ENCODE measurements at places on chromosomes 6 and 20. TPM values are rescaled to one million over a fixed set of nuclear protein-coding genes. Genes with fewer than 3 reads are reported as not detected.

DNA sequence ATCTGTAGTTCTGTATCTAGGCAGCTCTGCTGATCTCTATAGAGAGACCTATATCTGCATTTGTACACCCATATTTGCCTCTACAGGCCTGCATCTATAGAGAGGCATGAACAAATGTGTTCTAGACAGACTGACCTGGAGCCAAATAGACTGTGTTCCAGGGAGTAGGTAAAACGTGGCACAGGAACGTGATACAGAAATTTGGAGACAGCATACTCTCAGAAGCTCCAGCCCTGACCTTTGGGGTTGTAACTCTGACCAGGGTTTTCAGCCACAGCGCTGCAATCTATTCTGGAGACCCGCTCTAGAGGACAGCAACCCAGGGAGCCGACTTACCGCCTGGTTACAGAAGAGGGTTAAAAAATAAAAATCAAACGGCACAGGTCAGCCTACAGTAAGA lies 983 bp downstream of the RBBP9 start:
- no peaks in the 10 kb centered on the region for H3K27me3 ChIP-seq
- peak overlapping the region; percentile 95 for H3K4me3 ChIP-seq
- H3K36me3 ChIP-seq, result peaks cover 2% of the 10 kb centered on the region
- peaks cover 8% of the 10 kb centered on the region for H3K4me1 ChIP-seq
- peak overlapping the region; percentile 84 for H3K27ac ChIP-seq

- no peaks in the 10 kb centered on the region for H3K36me3 ChIP-seq
- H3K4me3 ChIP-seq, result no peak overlapping the region
- H3K27ac ChIP-seq, result no peak overlapping the region
- no peaks in the 10 kb centered on the region for H3K27me3 ChIP-seq
These were observed 231.2 kb upstream of the ZFP64 start for GRCh38 chr20:52422574-52423336.

DNA sequence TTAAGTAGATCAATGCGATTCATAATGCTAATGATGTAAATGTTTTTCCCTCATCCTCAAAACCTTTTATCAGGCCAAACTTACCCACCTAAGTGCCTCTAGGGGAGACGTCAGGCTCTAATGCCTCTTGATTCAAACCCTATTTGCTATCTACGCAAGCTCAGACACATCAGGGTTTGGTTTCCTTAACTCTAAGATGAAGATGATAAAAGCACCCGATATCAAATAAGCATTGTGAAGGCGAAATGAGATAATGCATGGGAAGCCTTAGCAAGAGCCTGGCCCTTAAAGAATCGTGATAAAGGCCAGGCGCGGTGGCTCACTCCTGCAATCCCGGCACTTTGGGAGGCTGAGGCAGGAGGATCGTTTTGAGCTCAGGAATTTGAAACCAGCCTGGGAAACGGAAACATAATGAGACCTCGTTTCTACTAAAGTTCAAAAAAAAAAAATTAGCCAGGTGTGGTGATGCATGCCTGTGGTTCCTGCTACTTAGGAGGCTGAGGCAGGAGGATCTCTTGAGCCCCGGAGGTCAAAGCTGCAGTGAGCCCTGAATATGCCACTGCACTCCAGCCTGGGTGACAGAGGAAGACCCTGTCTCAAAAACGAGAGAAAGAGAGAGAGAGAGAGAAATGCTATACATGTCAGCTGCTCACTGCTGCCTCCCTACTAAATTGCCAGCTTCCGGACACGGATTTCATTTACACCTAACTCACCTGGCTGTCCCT lies 13.5 kb downstream of the CNKSR3 start:
- no peak for DNase-seq
- H3K4me3 ChIP-seq, result no peak overlapping the region
- no peaks in the 10 kb centered on the region for H3K27me3 ChIP-seq
- no peaks in the 10 kb centered on the region for H3K36me3 ChIP-seq
- H3K4me1 ChIP-seq, result no peaks in the 10 kb centered on the region

DNA sequence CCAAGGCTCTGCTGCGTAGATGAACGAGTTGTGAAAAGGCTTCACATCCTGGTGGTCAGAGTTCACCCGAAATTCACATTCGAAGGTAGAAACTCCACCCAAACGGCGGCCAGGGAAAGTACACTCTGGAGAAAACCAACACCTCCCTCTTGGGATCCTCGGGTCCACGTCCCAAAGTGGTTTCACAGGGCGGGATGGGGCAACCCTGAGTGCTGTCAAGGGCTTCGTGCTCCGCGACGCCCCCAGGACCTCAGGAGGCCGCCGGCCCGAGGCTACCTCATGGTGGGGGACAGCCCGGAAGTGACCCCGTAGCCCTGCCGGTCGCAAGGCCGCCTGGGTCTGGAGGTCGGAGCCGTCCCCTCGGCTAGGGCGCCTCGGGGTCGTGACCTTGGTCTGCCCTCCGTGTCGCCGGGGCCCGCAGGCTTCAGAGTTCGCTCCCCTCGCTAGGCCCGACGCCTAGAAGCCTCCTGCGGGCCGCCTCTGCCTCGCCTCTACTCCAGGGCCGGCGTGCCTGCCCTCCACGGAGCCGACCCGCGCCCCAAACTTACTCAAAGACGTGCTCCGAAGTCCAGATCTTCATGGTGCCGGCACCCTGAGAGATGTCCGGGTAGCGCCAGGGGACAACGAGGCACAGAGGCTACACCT lies at the start of gene PRELID3B:
Gene PRELID3B (minus strand): TSS at position 636 of the 645 bp plus-strand sequence. CDS start 56 bp downstream, at position 580.
- H3K27ac ChIP-seq, result peak within 1 kb of the TSS; percentile 97
- H3K4me1 ChIP-seq, result peaks cover 28% of the 10 kb centered on the region
- peaks cover 15% of the 10 kb centered on the region for H3K36me3 ChIP-seq

DNA sequence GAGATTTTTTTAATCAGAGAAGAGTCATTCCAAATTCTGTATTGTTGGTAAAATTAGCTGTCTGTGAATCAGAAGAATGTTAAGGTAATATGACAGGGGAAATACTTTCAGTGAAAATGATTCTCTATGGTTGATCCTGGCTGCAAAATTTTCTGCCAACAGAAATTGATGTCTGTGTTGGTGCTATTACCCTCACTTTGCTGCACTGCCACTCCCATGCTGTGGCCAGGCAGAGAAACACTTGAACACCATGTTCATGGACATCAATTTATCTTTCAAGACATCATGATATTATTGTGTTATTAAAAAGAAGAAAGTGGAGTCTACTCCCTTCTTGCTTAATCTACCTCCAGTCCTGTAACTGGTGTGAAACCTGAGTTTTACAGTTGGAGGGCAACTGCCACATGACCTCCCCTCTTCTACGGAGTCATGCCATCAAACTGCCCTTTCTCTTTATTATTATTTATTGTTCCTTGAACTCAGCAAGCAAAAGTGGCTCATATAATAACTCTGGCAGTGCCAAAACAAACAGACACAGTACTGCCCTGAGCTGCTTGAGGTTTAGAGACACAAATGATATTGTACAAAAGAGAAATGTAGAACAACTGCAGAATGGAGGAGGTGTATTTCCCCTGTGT lies 288.0 kb upstream of the JAG1 start:
- no peaks in the 10 kb centered on the region for H3K27me3 ChIP-seq
- no peaks in the 10 kb centered on the region for H3K36me3 ChIP-seq

GRCh38 chr6:137744877-137745276 lies 122.2 kb upstream of the TNFAIP3 start:
- H3K4me1 ChIP-seq, result no peaks in the 10 kb centered on the region
- DNase-seq, result no peak
- H3K27me3 ChIP-seq, result peaks cover 6% of the 10 kb centered on the region
- no peak overlapping the region for H3K27ac ChIP-seq
- H3K36me3 ChIP-seq, result no peaks in the 10 kb centered on the region
- H3K4me3 ChIP-seq, result no peak overlapping the region

DNA sequence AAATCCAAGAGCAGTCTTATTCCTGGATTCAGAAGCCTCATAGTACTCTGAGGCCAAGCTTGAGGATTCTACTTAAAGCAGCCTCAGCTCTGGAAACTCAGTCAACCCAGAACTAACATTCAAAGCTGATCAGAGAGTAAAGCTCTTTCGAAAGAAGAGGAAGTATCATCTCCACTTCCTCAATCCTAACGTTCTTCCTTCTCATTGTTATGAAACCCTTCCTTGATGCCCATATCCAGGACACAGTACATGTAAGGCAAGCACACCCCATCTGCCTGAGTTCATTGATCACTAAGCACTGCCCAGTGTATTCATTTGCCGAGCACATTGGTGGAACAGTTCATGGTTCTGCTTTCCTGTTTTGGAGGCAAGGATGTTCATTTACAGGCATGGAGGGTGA lies at the start of gene IPCEF1:
Gene IPCEF1 (minus strand): TSS at position 114 of the 400 bp plus-strand sequence. CDS start 90,856 bp downstream, outside the sequence.
- no peaks in the 10 kb centered on the region for H3K27me3 ChIP-seq
- H3K4me3 ChIP-seq, result no peak within 1 kb of the TSS
- no peaks in the 10 kb centered on the region for H3K4me1 ChIP-seq
- no peaks in the 10 kb centered on the region for H3K36me3 ChIP-seq

GRCh38 chr6:148508401-148509041 lies 165.9 kb downstream of the SASH1 start:
- no peak for DNase-seq
- no peaks in the 10 kb centered on the region for H3K4me1 ChIP-seq
- H3K36me3 ChIP-seq, result no peaks in the 10 kb centered on the region
- no peak overlapping the region for H3K27ac ChIP-seq
- no peak overlapping the region for H3K4me3 ChIP-seq

DNA sequence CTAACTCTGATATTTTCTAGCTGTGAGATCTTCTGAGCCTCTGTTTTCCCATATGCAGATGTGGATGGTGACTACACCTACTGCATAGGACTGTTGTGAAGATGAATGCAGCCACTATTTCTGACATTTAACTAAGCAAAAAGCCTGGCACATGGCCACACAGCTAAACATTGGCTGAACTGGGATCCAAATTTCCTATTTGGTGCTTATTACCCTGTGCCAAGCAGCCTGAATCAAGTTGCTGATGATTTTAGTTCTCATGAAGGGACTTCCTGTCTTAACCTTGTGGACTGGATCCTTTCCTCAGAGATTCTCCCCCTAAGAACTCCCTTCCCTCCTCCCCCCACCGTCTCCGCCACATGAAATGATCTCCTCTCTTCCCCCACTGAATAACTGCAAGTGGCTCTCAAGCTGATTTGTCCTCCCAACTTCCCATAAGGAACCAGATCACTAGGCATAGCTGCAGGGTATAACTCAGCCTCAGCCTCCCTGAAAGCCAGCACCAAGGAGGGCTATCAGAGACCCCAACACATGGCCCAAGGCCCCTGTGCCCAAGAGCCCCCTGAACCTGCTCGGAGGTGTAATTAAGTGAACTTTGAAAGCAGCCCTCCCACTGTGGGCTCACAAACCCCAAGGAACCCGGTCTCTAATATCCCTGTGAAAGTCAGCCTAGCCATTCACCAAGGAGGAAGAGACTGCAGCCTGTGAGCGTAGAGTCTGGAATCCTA lies 55.7 kb downstream of the MAFB start:
- H3K27me3 ChIP-seq, result peaks cover 2% of the 10 kb centered on the region
- H3K27ac ChIP-seq, result no peak overlapping the region
- no peak overlapping the region for H3K4me3 ChIP-seq
- H3K36me3 ChIP-seq, result no peaks in the 10 kb centered on the region
- no peak for DNase-seq
- H3K4me1 ChIP-seq, result no peaks in the 10 kb centered on the region

- peaks cover 8% of the 10 kb centered on the region for H3K36me3 ChIP-seq
- peaks cover 69% of the 10 kb centered on the region for H3K4me1 ChIP-seq
- H3K27ac ChIP-seq, result peak overlapping the region; percentile 100
- no peaks in the 10 kb centered on the region for H3K27me3 ChIP-seq
These were observed 3.3 kb downstream of the ID1 start for GRCh38 chr20:31608251-31608945.

DNA sequence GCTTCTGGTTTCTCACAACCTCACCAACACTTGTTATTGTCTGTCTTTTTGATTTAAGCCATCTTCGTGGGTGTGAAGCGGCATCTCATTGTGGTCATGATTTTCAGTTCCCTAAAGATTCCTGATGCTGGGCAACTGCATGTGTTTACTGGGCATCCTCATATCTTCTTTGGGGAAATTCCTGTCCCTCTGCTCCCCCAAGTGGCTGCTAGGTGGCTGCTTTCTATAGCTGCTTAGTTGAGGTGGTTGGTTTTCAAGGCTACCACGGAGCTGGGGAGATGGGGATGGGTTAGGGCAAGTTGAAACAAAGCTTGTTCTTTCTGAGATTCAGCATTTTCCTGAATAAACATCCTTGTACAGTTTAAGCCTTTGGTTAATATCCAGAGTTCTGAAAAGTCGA lies 403.9 kb upstream of the SULF2 start:
- no peaks in the 10 kb centered on the region for H3K36me3 ChIP-seq
- H3K4me1 ChIP-seq, result no peaks in the 10 kb centered on the region
- H3K27ac ChIP-seq, result no peak overlapping the region
- DNase-seq, result no peak

GRCh38 chr6:36818756-36819155 lies 20.5 kb downstream of the CPNE5 start:
- no peak for DNase-seq
- H3K27ac ChIP-seq, result no peak overlapping the region
- H3K27me3 ChIP-seq, result no peaks in the 10 kb centered on the region
- H3K4me1 ChIP-seq, result no peaks in the 10 kb centered on the region

- H3K36me3 ChIP-seq, result no peaks in the 10 kb centered on the region
- no peaks in the 10 kb centered on the region for H3K27me3 ChIP-seq
- no peaks in the 10 kb centered on the region for H3K4me1 ChIP-seq
These were observed 256.7 kb upstream of the TCF21 start for GRCh38 chr6:133632206-133632605.

GRCh38 chr6:41002168-41002567 lies 36.9 kb downstream of the UNC5CL start:
- H3K4me3 ChIP-seq, result no peak overlapping the region
- H3K27me3 ChIP-seq, result no peaks in the 10 kb centered on the region
- DNase-seq, result no peak
- H3K27ac ChIP-seq, result peak overlapping the region; percentile 98

The TAP1 gene
- 74.7 TPM for total RNA-seq

The CRISP3 gene
- total RNA-seq, result not detected

The GDAP1L1 gene
- total RNA-seq, result not detected

The C6orf58 gene
- total RNA-seq, result not detected
